ENCODE measurements at places on chromosomes 16 and 17.

- DNase-seq: no peak
Measured at GRCh38 chr17:16046966-16047365, 47.3 kb downstream of the TTC19 start.

DNA sequence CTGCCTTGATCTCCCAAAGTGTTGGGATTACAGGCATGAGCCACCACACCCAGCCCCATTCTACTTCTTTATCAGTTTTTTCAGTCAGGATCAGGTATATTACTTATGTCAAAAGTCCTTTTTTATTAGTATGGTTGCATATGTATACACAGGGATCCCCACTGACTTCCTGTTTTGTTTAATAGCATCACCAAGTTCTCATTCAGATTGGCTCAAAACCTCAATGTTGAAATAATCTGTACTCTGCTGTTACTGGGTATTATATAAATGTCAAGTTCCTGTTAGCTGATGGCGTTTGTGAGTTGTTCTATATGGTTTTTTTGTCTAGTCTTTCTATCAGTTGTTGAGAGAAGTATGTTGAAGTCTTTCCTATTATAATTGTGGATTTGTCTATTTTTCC is 168.5 kb downstream of the BCAS3 start:
- DNase-seq: no peak

DNA sequence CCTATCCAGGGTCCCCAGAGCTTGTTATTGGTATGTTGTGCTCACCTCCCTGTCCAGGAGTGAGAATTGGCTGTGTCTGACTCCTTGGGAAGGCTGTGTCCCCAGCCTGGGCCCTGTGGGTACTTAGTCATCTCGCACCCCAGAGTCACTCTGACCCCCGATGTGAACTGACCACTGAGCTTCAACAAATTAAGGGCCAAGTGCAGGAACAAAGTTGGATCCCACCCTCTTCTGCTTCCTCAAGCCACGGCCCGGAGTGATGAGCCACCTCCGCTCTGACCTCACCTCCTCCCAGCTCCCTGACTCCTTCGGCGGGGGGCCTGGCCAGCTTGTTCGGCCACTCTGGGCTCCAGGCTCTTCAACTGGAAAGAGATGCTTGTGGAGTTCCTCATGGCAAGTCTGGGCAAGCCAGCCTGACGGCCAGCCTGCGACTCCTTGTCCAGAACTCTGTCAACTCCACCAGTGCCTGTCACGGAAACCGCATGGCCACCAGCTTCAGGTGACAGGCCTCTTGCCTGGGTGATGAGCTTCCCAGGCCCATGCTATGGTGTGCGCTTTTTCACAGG is 22.3 kb upstream of the MPRIP start:
- DNase-seq: no peak

- peak; percentile 32 for DNase-seq
Measured at GRCh38 chr16:56871172-56871593, 6.2 kb downstream of the SLC12A3 start.

- DNase-seq: peak; percentile 66
Measured at GRCh38 chr16:70253291-70254106, 1.8 kb upstream of the EXOSC6 start.

DNA sequence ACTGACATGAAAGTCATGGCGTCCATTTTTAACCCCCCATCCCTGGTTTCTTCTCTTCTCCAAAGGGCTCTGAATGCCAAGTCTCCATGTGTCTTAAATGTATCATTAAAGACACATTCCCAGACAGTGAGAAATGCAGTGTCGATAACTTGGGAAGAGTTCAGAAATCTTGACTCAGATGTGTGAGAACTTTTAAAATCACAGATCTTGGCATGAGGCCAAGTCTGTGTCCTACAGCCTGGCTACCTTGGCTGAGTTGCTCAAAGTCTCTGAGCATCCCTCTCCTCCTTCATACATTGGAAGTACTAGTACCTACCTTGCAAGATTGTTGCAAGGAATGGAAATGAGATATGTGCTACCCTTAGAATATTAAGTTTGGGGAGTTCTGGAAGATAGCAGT is 1046.5 kb upstream of the RBFOX1 start:
- DNase-seq: no peak

DNA sequence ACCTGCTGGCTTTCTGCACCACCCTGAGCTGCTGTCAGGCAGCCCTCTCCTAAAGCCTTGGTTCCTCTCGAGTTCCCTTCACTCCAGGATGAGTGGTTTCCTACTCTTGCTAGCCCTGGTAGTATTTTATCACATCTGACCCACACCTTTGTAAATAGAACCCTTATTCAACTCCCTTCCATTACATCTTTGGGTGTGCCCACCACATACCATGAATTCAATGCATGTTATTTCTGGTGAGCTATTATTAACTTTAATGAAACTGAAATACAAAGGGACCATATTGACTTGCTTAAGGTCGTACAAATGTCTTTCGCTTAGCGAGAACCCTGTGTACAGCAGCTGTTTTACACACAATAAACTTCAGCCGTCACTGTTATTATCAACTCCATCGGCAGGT is 521.3 kb downstream of the GRIN2A start:
- DNase-seq: no peak

DNA sequence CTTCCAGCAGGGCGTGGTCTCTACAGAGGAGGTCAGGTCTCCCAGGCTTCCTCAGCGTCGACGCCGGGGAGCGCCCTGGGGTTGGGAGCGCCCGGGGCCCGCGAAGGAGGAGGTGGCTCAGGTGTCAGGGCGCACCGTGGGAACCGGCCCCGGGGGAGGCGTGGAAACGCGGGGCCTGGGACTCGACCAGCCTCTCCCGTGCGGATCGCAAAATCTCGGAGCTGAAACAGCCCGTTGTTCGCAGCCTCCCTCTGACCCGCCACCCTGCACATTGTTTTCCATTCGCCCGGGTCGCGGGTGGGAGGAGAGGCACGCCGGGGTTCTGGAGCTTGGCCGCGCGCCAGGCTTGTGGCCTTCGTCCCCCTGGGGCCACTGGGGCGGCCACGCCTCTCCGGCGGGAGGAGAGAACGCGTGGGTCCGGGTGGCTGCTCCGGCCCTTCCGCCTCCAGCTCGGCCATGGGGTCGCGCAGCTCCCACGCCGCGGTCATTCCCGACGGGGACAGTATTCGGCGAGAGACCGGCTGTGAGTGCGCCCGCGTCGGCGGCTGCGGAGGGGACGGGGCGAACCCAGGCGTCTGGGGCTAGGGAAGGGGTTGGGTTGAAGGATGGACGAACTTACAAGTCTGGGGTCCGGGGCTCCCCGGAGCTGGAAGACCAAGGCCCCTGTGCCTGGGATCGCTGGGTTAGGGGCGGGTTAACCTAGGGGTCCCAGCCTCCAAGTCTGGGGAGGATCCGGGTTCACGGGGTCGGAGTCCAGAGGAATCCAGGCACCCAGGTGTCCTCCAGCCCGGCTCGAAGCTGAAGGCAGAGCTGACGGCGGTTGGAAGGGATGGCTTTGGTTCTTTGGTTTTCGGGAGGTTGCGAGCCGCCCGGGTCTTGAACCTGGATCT is at the start of gene CHP2:
Gene CHP2, plus strand, starts transcription at position 433 of the 890 bp plus-strand sequence. Its CDS starts 24 bp downstream, at position 457.
- DNase-seq: peak; percentile 3

GRCh38 chr17:79017546-79018369 is 6.2 kb upstream of the C1QTNF1 start:
- no peak for DNase-seq

- DNase-seq: peak; percentile 34
Measured at GRCh38 chr17:8360751-8361150, 15.8 kb downstream of the KRABD2 start.

DNA sequence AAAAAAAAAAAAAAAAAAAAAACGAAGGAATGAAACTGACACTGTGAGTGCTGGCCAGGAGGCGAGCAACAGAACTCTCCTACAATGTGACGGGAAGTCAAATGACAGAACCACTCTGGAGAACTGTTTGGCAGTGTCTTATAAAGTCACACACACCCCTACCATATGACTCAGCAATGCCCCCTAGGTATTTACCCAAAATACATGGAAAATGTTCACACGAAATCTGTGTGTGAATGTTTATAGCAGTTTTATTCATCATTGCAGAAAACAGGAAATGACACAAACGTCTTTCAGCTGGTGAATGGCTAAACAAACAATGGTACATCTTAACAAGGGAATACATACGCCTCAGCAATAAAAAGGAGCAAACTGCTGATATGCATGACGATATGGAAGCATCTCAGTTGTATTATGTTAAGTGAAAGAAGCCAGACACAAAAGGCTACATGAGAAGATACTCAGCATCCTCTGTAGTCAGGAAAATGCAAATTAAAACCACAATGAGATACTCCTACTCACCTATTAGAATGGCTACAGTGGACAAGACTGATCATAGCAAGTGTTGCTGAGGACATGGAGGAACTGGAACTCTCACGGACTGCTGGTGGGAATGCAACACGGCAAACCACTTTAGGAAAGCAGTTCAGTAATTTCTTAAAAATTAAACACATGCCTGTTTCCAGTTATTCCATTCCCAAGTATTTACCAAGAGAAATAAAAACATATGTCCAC is 74.7 kb downstream of the TBC1D16 start:
- DNase-seq: no peak

- DNase-seq: no peak
Measured at GRCh38 chr16:5045499-5046115, 11.9 kb upstream of the NAGPA start.

GRCh38 chr16:48499923-48500381 is 110.0 kb downstream of the N4BP1 start:
- DNase-seq: peak; percentile 91

DNA sequence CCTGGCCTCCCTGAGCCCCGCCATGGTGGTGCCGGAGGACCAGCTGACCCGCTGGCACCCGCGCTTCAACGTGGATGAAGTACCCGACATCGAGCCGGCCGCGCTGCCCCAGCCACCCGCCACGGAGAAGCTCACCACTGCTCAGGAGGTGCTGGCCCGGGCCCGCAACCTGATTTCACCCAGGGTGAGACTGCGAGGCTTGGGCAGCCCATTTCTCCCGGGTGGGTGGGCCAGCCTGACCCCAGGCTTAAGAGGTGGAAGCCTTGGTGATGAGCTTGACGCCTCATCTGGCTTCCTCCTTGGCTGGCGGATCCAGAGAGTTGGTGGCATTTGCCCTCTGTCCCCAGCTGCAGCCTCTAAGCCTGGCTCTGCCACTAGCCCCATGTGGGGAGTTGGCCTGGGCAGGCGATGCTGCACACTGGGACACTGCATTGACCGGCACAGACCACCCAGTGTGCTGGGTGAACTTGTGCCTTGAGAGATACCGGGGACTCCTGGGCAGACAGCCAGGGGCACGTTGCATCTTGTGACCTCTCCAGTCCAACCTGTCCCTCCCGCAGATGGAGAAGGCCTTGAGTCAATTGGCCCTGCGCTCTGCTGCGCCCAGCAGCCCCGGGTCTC is 3.0 kb downstream of the CDT1 start:
- DNase-seq: no peak

- DNase-seq: peak; percentile 66
Measured at GRCh38 chr17:56096026-56096810, 57.1 kb upstream of the ANKFN1 start.

GRCh38 chr16:20916942-20917341 is 16.4 kb downstream of the LYRM1 start:
- no peak for DNase-seq

DNA sequence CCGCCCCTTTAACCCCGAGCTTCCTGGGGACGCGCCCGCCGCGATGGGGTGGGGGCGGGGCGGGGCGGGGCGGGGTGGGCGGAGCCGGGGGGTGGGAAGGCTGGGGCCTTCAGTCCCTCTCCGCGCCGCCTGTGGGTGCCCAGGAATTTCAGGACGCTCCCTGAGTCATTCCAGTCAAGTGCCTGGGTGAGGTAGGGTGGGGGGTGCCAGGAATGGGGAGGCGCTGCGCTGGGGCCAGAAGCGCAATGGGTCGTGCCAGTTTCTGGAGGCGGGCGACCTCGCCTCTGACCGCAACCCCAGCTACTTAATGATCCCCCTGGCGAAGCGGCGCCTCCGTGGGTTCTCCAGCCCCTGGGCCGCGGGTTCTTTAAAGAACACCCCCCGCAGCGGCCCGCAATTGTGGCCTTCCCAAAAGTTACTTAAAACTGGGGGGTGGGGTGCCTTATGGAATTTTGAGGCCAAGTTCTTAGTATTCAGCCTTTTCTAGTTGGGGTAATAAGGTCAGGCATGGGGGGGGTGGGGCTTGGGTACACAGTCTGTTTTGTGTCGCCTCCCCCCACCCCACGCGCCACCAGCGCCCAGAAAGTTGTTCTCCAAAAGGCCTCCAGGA is 826 bp upstream of the GSE1 start:
- DNase-seq: peak; percentile 97

- DNase-seq: peak; percentile 48
Measured at GRCh38 chr16:546909-547770, 13.1 kb upstream of the PRR35 start.

GRCh38 chr17:76398523-76399174 is 14.2 kb downstream of the SPHK1 start:
- DNase-seq: no peak

- no peak for DNase-seq
Measured at GRCh38 chr17:50141745-50142110, 8.7 kb downstream of the PPP1R9B start.

DNA sequence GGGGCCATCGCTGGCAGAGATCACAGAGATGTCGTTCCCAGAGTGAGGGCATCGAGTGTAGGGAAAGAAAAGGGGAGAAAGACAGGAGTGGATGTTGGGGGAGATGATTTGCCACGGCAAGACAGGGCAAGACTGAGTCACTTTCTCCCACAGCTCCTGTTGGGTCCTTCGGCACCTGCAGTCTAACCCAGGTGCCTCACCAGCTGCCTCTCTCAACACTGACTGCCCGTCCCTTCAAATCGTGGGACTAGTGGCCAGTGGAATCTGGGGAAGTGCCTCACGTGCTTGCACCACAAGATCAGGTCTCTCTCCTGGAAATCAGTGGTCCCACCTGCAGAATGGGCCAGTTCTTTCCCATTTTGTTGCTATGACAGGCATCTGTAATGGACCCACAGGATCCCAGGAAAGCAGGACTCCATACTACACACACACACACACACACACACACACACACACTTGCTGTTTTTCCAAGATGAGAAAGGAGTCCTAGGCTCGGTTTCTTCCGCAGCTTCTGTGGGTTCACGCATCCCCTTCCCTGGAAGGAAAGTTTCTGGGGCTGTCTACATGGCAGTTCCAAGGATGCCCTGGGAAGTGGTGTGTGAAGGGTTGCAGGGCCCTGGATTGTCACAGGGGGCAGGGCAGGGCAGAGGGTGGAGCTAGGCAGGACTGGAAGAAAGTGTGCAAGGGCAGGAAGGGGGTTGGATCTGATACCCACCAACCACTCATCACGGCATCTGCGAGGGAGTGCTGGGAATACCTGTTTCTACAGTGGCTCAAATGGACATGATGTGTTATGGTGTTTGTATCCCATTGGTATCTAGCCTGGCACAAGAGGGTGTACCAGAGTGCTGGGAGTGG is 10.2 kb upstream of the CBX8 start:
- DNase-seq: no peak

GRCh38 chr16:54673313-54673712 is 257.4 kb upstream of the IRX5 start:
- no peak for DNase-seq

DNA sequence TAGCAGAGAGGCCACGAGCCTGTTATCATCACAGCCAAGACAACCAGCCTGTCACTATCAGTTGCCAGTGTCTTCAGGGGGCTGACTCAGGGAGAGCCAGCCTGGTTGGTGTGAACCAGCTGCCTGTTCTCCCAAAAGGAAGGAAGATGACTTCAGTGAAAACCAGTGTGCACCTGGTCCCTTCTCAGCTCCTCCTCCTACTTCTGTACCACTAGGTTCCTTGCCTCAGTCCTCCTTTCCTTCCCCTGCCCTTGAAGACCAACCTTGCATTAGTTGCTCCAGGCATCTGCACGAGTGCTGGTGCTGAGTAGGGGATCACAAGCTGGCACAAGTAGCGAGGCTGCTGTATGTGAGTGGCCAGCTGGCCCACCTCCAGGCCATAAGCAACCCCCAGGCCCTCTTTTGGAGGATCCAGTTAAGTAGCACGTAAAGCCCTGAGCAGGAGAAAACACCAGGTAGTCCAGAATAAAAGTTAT is 8.5 kb downstream of the TUBG1 start:
- DNase-seq: no peak

- DNase-seq: peak; percentile 99
Measured at GRCh38 chr17:16438557-16439302, 23.4 kb downstream of the TRPV2 start.

Measured in astrocyte of the hippocampus (primary cell).